DND-41 (cell line): ENCODE measurements at places on chromosomes 16 and 17.
A peak's percentile ranks its signal among the peaks of the same experiment; 100 is the strongest.

GRCh38 chr17:82440991-82441627 lies 9.4 kb downstream of the CYBC1 start:
- DNase-seq, result peak; percentile 38

DNA sequence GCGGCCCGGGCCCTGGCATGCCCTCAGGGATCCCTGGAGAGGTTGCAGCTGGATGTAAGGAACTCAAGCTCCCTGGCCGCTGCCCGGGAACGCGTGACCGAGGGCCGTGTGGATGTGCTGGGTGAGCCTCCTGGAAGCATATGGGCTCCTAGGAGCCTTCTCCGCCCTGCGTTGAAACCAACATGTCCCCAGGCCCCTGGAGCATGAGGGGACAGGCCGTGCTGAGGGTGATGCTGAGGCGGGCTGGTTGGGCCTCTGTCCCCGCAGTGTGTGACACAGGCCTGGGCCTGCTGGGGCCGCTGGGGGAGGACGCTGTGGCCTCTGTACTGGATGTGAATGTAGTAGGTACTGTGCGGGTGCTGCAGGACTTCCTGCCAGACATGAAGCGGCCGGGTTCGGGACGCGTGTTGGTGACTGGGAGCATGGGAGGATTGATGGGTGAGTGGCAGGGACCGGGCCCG lies 5.7 kb upstream of the HSD17B1 start:
- no peak for DNase-seq

GRCh38 chr17:34242587-34243363 lies 12.3 kb upstream of the CCL2 start:
- DNase-seq, result no peak

DNA sequence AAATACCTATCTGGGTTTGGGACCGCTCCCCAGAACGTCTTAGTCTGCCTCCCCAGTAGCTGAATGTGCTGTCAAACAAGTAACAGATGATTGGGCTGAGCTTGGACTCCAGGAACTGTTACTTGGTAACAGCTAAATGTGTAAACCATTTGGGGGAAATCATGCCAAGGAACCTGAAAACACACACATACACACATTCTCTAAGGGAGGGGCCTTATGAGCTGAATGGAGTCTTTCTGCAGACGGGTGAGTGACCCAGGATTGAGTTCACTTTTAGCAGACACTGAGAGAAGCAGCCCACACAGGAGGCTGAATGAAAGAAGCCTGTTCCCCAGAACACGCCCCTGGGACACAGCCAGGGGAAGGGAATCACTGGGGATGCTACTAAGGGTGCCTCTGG lies 1.6 kb downstream of the ACLY start:
- no peak for DNase-seq

DNA sequence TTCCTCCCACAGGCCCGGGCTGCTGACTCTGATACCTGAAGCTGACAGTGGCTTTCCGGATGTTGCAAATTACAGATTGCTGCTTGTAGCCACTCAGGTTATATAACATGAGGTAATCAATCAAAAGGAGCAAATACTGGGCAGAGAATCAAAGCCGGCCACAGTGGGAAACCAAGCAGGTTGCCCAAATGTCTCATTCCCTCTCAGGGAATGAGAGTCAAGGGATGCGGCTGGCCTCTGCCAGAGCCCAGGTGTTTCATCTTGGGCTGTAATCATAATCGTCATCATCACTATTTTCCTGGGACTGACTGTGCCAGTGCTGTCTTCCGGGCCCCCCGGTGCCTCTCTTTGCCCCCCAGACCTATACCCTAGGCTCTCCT lies 292.4 kb upstream of the FOXF1 start:
- no peak for DNase-seq

- no peak for DNase-seq
Observed at GRCh38 chr17:79033741-79034501, 10.0 kb downstream of the C1QTNF1 start.

- peak; percentile 56 for DNase-seq
Observed at GRCh38 chr16:28981517-28981916, 3.3 kb upstream of the LAT start.

GRCh38 chr17:1029196-1029921 lies 32.4 kb downstream of the TIMM22 start:
- no peak for DNase-seq

GRCh38 chr17:30337393-30337999 lies 3.6 kb upstream of the TMIGD1 start:
- no peak for DNase-seq

DNA sequence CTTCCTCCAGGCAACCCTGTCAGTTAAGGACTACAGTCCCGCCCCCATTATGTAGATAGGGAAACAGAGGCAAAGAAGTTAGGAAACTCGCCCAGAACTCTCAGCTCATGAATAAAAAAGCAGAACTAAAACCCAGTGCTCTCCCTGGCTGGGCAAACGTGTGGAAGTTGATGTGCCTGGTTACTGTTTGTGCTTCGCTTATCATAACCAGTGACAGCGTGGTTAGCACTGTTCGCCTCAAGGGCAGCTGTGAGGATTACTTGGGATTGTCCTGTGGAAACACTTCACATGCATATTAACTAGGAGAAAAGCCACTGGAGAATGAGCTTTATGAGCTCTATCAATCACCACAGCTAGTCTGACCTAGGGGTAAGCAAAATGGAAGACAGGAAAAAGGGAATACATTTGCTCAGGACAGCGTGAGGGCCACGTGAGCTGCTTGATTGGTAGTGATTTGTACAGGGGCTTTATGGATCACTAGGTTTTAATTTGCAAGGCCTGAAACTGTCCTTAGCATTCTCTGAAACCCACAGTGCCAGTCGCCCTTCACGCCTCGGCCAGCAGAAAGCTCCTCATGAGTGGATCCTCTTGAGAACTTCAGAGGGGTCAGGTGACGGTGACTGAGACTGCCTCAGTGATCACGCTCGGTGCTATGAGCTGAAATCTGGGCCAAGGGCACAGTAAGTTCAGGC lies 19.9 kb downstream of the CYB5D2 start:
- no peak for DNase-seq

DNA sequence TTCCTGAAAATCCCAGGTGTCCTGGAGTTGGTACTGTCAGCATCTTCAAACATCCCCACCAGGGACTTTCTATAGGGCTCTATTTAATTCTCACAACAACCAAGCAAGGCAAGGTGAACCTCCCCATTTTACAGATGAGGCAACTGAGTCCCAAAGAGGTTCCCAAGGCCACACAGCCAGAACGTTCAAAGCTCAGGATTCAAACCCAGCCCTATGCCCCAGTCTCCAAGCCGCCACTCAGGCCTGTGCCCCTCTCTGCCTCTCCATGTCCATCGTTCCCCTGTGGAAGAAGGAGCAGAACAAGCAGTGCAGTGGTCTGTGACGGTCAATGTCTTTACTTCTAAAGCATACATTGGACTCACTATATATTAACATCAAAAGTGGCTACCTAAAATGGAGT lies 6.1 kb downstream of the ZNF319 start:
- DNase-seq, result no peak

GRCh38 chr17:19762515-19762961 lies 14.4 kb upstream of the ALDH3A1 start:
- DNase-seq, result peak; percentile 48

- no peak for DNase-seq
Observed at GRCh38 chr16:81815429-81815766, 36.3 kb downstream of the PLCG2 start.

- no peak for DNase-seq
Observed at GRCh38 chr16:56980201-56980535, 9.2 kb upstream of the NLRC5 start.

GRCh38 chr17:76676629-76677028 lies 33.1 kb upstream of the ST6GALNAC1 start:
- DNase-seq, result no peak

- no peak for DNase-seq
Observed at GRCh38 chr16:794091-794822, 5.8 kb downstream of the CHTF18 start.

- peak; percentile 87 for DNase-seq
Observed at GRCh38 chr16:11076259-11077018, 132.1 kb downstream of the CLEC16A start.

DNA sequence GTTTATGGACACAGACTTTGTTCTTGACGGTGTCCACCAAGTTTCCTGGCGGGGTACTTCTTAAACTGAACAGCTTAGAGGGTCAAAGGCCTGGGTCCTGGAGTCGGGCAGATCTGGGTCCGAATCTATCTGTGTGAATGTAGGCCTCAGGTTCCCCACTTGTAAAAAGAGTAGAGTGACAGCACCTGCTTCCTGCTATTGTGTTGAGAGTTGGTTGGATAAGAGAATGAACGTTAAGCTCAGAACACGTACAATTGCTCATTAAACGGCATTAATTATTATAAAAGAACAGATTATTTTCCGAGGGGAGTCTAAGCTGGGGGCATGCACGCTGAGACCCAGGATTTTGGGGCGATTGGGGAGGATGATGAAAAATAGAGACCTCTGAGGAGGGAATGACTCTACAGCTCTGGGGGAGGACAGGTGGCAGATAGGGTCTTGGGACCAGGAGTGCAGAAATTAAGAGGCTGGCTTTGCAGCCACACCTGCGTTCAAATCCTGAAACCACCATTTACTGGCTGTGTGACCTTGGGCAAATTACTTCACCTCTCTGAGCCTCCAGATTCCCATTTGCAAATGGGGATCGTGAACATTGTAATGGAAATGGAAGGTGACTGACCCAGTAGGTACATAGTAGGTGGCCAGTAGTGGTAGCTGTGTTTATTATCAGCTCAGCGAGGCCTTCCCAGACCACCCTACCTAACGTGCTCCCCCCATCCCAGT lies 862 bp downstream of the CLEC16A start:
- no peak for DNase-seq

DNA sequence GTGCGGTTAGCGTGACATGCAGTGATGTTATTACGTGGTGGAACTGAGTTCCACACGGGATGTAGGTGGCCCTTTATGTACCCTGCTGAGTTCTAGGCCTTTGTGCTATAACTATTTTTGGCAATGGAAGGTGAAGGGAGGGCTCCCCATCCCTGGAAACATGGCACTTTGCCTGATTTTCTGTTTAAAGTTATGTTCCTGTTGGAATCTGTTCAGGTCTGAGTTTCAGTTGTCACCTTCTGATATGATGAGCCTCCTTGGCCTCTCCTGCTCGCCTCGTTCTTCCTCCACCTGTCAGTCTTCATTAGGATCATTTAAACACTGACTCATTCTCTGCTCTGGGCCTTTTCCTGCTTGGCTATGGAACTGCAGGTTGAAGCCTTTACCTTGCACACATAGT lies 200.6 kb downstream of the FTO start:
- DNase-seq, result no peak

DNA sequence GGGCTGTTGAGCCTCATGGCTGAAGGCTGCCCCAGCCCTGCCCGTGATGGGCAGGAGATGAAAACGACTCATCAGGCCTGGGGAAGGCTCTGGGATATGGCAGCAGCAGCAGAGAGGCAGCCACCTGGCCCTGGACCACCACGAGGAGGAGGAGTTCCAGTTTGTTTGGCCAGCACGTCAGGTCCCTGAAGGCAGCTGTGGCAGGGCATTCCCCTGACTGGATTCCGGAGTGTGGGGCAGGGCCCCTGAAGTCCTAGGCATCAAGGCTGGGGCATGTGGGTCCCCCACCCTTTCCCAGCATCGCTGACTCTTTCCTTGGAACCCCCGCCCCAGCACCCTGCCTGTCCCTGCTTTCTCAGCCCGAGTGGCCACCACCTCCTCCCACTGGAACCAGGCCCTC lies 197.4 kb downstream of the ZNF423 start:
- DNase-seq, result no peak

DNA sequence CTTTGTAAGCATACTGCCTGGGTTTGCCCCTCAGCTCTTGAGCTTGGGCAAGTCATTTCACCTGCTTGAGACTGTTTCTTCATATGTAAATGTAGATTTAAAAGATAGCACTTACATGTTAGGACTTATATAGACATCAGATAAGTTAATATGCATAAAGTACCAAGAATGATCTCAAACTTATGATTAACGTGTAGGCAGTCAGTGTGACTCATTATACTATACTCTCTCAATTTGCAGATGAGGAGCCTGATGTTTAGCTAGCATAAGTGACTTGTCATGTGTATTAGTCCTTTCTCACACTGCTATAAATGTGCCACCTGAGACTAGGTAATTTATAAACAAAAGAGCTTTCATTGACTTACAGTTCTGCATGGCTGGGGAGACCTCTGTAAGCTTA lies 690.5 kb downstream of the KCNJ2 start:
- DNase-seq, result no peak

DNA sequence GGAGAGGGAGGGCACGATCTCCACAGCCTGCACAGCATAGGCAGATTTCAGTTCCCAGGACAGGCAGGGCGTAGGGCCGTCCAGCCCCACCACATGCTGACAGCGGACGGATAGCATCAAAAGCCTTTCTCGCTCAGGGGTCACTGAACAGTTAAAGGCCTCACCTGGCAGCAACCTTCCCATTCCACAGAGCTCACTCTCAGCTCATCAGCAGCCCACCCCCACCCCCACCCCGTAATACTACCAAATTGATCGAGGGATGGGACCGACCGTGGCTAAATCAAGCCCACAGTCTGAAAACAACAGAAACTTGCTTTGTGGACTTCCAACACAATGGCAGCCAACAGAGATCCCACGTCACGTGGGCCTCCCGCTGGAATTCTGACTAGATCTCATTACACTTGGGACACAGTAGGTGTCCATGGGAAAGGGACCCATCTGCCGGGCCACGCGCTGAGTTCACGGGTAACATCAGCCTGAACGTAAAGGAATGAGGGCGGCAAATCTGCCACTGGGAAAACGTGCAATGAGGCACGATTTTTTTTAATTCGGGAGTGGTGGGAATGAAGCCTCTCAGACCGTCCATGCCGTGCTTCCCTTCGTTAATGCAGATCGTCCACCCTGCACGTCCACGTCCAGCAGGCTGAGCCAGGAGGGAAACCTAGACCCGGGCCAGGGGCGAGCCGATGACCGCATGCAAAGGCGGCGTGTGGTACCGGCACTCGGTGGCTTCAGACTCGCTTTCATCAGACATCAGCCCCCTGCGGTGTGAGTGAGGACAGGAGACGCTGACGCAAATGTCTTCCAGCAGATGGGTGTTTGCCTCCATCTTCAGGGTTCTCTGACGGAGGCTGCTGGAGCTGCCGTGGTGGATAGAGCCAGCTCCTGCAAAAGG lies 92.1 kb downstream of the TBC1D16 start:
- no peak for DNase-seq

DNA sequence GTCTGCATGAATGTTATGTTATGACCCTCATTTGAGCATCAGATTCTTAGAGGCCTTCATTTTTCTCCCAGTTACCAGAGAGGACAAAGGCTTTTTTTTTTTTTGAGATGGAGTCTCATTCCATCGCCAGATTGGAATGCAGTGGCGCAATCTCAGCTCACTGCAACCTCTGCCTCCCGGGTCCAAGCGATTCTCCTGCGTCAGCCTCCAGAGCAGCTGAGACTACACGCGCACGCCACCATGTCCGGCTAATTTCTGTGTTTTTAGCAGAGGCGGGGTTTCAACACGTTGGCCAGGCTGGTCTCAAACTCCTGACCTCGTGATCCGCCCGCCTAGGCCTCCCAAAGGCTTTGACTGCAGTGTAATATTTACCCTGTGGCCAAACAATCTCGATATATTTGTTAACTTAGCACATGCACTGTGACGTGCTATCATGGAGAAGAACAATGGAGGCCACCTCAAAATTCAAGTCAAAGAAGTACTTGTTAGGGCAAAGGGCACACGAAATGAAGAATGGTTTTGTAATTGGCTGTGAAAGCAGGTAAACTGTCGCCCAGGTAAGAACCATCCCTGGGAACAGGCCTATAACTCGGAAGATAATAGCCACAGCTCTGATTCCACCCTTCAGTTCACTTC lies 303.4 kb downstream of the SLC39A11 start:
- DNase-seq, result no peak
